Stimulated activated CD8-positive, alpha-beta memory T cell treated with anti-CD3 and anti-CD28 coated beads, Interleukin-12 subunit alpha, Interleukin-12 subunit beta, amount 100 ng/mL, for 4 hours (primary cell): ENCODE measurements at places on chromosomes 7 and 10.

DNA sequence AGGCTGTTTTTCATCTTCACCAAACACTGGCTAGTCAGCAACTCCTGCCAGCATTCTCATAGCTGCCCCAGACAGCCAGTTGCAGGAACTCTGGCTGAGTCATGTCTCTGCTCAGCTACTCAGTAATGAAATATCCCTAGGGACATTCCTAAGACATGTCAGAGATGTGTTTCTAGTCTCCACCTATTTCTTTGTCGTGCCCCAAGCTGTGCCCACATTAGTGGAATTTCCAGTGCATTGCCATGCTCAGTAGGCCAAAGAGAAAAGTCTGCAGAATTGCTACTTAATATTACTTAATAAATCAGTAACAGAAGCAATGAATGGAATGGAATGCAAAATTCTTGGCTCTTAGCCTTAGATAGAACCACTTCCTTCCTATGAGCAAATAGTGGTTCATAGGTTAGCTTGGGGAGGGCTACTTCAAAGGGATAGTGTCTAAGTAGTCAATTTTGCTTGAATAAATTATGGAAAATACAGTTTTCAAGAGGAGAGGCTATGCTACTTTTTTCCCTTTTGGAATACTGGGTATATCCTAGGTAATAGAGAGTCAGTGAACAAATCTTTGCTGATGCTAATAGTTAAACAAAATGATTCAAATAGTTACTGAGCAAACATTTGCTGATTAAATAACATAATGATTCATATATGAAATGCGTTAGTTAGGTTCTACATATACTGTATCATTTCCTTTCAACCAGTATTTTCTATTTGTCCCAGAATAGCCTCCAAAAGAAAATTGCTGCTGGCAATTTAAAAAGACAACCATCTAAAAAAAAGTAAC is 23.6 kb upstream of the SEMA3C start:
- no peak for DNase-seq

DNA sequence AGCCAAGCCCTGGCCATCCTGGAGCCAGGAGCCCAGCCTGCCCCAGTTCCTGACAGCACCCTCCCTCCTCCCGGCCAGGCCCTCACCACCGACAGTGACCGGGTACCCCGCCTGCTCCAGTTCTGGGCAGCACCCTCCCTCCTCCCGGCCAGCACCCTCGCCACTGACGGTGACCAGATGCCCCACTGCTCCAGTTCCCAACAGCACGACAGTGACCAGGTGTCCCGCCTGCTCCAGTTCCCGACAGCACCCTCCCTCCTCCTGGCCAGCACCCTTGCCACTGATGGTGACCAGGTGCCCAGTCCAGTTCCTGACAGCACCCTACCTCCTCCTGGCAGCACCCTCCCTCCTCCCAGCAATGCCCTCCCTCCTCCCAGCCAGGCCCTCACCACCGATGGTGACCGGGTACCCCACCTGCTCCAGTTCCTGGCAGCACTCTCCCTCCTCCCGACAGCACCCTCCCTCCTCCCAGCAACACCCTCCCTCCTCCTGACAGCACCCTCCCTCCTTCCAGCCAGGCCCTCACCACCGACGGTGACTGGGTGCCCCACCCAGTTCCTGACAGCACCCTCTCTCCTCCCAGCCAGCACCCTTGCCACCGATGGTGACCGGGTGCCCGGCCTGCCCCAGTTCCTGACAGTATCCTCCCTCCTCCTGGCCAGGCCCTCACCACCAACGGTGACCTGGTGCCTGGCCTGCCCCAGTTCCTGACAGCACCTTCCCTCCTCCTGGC is 40.3 kb downstream of the VIPR2 start:
- no peak for DNase-seq

DNA sequence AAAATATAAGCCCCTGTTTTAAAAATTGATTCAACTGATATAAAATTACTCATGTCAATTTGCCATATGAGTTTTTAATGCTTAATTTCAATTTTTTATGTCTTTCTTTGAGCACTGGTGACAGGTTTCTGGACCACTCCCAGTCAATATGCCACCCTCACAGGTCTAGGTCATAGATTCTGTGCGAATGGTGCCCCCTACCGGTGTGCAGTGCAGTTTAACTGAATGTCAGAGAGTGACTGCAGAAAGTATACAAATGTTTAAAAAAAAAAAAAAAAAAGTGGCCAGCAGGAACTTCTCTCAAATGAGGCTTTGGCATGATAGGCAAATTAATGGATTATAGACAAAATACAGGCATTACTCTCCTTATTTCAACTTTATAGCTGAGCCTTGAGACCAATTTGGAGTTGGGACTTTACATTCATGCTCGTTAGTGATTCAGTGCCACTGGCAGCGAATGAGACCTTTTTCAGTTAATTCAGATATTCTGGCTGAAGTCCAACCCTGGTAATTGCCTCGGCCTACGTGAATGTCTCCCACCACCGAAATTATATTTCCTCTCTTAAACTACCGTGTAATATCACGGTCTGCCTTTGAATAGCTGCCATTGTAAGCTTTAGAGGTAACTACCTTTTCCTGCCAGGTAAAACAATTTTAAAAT is 427.6 kb downstream of the PHTF2 start:
- no peak for DNase-seq

DNA sequence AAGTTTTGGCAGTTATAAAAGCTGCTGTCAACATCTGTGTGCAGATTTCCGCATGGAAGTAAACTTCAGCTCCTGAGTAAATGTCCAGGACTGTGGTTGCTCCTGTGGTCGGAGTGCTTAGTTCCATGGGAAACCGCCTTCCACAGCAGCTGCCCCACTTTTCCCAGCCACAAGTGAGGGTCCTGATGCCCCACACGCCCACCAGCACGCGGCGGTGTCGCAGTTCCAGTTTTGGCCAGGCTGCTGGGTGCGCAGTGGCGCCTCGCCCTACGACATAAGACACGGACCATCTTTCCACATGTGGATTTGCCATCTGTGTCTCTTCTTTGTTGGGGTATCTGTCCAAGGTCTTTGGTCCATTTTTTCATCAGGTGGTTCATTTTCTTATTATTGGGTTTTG is 167.1 kb downstream of the DIP2C start:
- no peak for DNase-seq

DNA sequence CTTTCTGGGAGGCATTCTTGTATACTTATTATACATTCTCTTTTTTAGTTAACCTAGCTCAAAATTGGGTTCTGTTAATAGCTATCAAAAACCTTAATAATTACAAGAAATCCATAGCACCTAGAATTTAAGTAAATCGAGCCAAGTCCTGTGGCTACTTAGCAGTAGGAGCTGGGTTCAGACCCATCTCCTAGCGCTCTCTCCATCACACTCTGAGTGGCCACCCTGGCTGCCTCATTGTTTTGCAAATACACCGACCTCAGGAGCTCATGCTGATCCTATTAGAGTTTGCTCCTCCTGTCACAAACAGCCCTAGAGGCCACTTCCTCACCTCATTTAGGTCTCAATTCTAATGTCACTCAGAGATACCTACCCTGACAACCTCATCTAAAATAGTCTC is 46.2 kb upstream of the OSBPL3 start:
- no peak for DNase-seq

DNA sequence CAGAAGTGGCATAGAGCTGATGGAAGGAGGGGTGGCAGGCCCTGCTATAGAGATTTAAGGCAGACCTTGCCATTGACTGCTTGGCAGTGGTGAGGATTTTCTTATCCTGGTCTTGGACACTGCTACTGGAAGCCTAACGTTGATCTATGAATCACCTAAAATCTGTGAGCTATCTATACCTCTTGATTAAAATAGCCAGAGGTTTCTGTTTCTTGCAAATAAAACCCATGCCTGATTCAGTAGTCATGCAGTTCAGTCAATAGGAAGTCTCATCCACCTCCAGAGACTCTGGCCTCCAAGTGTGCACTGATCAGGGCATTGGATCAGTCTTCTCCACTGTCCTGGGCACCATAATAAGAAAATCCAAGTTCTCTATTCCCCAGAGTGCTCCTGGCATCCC is 286.5 kb downstream of the PTEN start:
- no peak for DNase-seq

- DNase-seq: no peak
Measured at GRCh38 chr10:71253981-71254818, 41.8 kb downstream of the UNC5B start.

DNA sequence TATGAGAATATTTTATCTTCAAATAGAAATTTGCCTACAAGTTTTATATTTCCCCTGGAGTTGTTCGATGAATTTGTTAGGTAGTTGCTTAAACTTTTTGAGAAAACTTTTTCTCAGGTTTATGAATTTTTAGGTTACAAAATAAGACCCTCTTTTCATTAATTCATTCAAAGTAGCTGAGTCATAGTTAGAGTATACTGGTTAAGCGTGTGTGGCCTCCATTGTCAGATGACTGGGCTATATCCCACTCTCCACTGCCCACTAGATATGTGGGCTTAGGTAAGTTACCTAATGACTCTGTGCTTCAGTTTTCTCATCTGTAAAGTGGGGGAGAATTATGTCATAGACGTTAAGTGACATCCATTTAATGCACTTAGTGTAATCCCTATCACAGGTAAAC is 1.0 kb downstream of the ASB15 start:
- no peak for DNase-seq

- no peak for DNase-seq
Measured at GRCh38 chr10:98361131-98362025, 53.6 kb downstream of the PYROXD2 start.

DNA sequence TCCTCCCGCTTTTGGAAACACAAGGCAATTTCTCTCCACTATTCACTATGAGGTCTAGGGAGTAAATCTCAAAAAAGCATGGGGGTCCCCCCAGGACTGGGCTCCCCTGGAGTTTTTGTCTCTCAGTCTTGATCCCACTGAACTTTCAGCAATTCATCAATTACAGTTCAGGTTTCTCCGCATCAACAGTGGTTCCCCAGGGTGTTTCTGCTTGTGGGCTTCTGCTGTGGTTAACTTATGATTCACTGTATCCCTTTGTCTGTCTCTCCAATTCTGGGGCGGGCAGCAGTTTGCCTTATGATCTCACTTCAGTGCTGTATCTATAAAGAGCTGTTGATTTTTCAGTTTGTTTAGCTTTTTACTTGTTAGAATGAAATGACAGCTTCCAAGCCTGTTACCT is 142.6 kb upstream of the CDC14C start:
- DNase-seq: no peak

DNA sequence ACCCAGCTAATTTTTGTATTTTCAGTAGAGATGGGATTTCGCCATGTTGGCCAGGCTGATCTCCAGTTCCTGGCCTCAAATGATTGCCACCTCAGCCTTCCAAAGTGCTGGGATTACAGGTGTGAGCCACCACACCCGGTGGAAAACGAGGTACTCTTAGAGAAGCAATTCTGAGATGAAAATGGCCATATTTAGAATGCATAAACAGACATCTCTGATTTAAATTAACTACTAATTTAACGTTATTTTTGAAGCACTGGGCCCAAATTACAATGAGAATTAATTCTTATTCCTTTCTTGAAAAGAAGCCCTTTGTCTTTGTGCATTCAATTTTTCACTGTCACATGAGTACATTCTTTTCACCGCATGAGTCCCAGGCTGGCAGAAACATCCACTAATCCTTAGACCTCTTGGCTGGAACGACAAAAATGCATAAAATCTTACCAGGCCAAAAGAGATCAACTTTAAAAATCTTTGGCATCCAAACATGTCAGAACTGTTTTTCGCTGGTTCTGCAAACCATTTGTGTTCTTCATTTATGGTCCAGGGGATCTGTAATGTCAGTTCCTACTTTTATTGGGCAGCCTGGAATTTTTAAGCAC is 60.1 kb upstream of the CAPZA2 start:
- no peak for DNase-seq

GRCh38 chr7:107494315-107494751 is 24.5 kb downstream of the GPR22 start:
- no peak for DNase-seq

GRCh38 chr7:47461161-47461560 is 120.8 kb downstream of the TNS3 start:
- no peak for DNase-seq

- DNase-seq: no peak
Measured at GRCh38 chr10:50613150-50613549, 10.6 kb downstream of the SGMS1 start.

DNA sequence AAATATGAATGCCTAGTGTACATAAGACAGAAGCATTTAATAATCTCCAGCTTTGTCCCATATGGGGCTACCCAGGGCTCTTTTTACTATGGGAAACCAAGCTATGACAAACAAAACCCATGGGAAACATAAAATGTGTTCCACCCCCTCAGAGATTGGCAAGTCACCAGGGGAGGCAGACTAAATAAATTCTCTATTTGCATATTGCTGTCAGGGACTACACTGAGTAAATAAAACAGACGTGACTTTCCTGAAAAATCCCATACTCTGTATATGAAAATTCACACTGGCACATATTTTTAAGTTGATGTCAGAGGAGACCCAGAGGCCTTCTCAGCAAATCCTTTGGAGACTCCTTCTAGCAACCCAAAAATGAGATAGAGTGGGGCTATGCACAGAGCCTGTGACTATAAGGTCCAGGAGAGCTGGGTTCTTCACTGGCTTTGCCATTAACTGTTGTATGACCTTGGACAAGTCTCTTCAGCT is 44.0 kb upstream of the HPSE2 start:
- DNase-seq: no peak

DNA sequence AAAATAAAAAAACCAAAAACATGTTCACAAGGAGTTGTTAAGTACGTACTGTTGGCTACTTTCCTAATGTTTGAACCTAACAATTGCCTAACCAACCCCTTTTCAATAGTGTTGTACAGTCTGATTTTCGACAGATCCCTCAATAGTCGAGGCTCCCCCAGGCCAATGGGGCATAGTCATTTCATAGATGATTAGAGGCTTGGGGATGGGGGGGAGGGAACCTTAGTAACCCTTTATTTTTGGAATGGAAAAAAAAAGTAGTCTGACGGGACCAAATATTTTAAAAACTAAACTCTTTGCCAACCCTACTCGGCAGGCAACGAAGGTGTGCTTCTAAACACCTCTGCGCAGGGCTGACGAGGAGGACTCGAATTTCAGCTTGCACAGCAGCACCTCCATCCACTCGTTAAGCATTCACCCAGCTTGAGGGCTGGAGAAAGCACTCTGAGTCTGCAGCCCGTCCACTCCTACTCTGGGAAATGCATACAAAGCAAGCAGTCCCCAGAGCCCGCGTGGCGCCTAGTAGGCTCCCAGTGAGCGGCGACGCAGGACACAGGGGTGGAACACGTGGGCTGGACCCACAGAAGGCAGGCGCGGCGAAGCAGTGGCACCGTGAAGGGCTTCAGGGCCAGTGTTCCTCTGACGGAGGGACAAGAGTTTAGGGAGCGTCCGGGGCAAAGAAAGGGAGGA is 899 bp downstream of the PUS7 start:
- DNase-seq: peak; percentile 24

GRCh38 chr7:150955519-150956394 is 22.4 kb downstream of the KCNH2 start:
- no peak for DNase-seq

DNA sequence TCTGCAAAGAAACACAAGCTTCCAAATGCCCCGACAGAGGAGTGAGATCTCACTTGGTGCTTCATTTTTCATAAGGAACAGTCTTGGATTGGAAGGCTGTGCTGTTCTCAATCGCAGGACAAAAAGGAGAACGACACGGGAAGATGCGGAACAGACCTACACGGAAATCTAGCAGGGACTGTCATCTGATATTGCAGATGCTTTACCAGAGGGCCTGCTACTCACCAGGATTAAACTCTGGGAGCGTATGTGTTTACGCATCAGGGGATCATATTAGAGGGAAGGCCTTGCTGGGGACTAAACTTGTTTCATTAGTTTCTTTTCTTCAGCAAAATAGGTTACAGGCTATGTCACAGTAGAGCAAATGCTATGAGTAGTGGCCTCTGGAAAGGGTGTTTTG is 82.8 kb upstream of the EEPD1 start:
- DNase-seq: no peak

GRCh38 chr10:102675666-102676533 is 31.6 kb downstream of the TRIM8 start:
- no peak for DNase-seq

GRCh38 chr10:34808801-34809745 is 6.0 kb downstream of the PARD3 start:
- no peak for DNase-seq
